ENCODE measurements at places on chromosomes 4 and X.

- DNase-seq: no peak
Observed at GRCh38 chr4:1283711-1284110, 6.0 kb upstream of the MAEA start.

DNA sequence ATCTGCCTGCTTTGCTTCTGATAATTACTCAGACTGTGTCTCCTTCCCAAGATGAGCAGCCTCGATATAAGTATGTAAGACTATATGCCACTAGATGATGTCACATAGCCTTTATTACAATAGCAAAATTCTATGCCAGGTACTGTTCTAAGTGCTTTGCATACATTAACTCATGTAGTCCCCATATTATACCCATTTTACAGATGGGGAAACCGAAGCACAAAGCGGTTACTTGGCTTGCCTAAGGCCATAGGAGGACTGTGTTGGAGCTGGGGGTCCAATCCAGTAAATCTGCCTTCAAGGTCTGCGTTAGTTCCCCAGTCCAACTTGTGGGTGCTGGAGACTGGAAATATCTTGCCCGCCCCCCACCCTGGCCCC lies 826 bp upstream of the SCML1 start:
- DNase-seq: no peak

- no peak for DNase-seq
Observed at GRCh38 chr4:151012376-151012775, 2.7 kb downstream of the LRBA start.

- DNase-seq: no peak
Observed at GRCh38 chrX:150143721-150144440, 205.6 kb upstream of the EOLA2 start.

GRCh38 chrX:50818986-50819385 lies 5.0 kb upstream of the SHROOM4 start:
- no peak for DNase-seq

DNA sequence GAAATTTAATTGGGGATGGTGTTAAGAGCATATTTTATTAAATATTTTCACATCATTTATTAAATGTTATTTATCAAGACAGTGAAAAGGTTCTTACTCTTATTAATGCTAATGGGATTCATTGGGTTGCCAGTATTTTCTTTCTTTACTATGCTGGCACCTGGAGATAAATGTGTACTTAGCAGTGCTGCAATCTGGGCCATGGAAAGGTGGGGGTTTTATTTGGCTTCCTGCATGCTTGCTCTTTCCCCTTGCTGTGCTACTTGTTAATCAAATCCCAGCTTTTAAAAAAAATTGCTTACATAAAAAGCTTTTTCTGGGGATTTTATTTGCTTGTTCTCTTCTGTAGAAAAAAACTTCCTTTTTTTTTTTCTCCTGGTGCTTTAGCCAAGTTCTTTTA lies 48.3 kb downstream of the ZAR1 start:
- DNase-seq: peak; percentile 3

GRCh38 chr4:20580907-20581306 lies 119.4 kb upstream of the PACRGL start:
- no peak for DNase-seq

DNA sequence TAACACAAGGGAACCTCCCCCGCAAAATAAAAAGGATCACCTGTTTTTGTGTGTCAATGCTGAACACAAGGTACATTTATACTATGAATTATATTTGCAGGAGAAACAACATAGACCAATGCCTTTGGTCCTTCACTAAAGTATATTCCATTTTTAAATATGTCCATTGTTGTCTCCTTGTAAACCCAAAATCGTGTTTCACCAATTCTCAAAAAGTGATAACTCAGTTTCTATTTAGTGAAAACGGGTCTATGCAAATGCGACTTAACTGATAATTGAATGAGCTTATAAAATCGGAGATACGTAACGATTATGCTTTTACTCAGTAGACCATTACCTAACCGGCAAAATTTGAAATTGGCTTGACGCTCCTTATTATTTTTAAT lies 2.1 kb downstream of the BRWD3 start:
- no peak for DNase-seq

DNA sequence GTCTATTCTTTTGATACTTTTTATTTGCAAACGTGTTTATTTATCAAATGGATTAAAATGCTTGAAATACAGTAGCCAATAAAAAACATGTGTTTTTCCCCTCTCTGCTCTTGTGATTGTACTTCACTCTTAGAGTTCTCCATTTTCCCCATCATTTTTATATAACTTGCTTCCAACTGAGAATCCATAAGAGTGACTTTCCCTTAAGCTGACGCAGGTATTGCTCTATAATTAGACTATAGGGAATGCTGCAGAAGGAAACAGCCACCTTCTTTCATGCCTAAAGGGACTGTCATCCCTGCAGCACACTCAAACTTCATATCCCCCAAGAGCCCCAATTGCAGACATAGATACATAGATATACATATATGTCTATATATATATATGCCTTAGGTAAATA lies 456.9 kb downstream of the ADGRL3 start:
- no peak for DNase-seq

DNA sequence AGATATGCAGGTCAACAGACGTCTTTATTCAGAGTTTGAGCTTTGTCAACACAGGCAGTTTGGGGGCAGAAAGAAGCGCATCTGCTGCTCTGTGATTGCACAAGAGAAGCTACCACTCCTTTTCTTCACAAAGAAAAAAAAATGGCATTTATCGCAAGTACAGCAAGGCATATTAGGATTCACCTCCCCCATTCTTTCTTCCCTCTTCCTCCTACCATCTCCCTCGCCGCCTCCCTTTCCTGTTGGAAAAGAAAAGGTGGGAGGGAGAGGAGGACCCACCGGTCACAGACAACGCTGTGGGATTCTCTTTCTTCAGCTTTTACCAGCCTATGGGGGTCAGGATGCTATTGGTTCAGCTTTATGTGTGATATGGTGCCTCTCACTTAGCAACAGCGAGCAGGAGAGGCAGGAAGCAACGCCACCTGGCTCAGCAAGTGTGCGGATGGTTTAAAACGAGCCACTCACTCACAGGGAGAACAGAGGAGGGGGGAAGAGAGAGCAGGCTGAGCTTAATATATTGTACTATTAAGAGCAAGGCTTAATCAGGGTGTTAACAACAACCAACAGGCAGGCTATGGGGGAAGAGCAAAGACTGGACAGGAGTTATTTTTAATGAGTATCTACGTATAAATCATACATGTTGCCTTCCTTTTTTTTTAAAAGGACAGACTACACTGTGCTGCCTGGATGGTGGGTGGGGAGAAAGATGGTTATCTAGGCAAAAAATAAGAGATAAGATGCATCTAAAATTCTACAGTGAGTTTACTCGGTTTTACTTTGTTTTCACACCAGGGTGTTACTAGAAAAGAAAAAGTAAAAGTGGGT lies 104.7 kb downstream of the MAML3 start:
- DNase-seq: no peak

- no peak for DNase-seq
Observed at GRCh38 chr4:752196-752861, 46.7 kb downstream of the PCGF3 start.

- DNase-seq: no peak
Observed at GRCh38 chrX:139213241-139213709, 317.3 kb upstream of the F9 start.

GRCh38 chr4:79620617-79621016 lies 212.6 kb upstream of the GK2 start:
- no peak for DNase-seq

GRCh38 chr4:141347684-141348083 lies 127.0 kb downstream of the ZNF330 start:
- DNase-seq: no peak

DNA sequence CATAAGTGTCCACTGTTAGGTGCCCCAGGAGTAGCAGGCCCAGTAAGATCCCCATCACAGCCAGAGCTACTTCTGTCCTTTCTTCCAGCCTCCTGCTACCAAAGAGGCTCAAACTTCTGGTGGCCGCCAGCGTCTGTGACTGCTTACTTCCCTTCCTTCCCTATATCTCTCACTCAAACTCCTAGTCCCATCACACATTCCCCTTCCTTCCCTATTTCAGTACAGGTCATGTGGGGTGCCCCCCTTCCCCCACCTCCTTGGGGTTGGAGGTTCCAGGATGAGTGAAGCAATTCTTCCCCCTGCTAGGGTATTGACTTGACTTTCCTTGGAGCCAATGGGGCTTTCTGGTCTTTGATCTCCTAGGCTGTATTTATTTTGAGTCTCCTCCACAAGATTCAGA lies at the start of gene VSIG4:
VSIG4 (minus strand) TSS at position 137 of the 400 bp plus-strand sequence; CDS start at position 55, 82 bp downstream.
- DNase-seq: peak; percentile 45

DNA sequence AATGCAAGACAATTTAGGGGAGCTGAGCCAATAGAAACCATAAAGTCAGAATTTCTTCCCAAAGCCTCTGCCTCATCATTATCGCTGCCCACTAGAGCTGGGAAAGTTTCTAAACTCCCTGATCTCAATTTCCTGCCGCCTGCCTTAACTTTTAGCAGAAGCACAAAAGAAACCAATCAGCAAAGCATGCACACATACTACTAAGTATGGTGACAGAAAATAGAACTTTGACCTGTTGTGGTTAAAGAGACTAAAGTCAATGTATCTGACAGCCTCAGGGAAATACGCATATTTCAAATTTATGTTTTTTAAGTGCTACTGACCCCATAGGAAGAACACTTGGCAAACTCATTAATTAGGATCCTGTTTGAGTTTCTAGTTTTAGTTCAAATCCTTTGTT lies 10.1 kb downstream of the STK26 start:
- no peak for DNase-seq

GRCh38 chrX:114924856-114925255 lies 92.6 kb downstream of the IL13RA2 start:
- no peak for DNase-seq

- DNase-seq: no peak
Observed at GRCh38 chrX:97155816-97156215, 272.1 kb downstream of the RPA4 start.

GRCh38 chrX:12434493-12434892 lies 296.2 kb downstream of the FRMPD4 start:
- DNase-seq: no peak

DNA sequence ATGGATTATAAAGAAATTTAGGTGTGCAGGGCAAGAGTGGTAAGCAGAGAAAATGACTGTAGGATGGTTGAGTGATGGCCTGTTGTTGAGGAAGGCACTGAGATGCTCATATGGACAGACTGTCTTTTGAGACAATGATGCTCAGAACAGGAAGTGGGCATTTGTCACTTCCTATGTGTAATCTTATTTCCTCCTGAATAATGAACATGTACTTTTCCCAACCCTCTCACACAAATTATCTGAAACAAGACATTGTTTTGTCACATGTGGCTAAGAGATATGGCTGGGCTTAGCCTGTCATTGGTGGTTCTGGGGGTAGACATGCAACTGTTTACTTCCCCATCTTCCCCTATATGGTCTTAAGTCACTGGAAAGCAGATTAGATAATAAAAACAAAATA lies 240.5 kb downstream of the CFAP47 start:
- no peak for DNase-seq

DNA sequence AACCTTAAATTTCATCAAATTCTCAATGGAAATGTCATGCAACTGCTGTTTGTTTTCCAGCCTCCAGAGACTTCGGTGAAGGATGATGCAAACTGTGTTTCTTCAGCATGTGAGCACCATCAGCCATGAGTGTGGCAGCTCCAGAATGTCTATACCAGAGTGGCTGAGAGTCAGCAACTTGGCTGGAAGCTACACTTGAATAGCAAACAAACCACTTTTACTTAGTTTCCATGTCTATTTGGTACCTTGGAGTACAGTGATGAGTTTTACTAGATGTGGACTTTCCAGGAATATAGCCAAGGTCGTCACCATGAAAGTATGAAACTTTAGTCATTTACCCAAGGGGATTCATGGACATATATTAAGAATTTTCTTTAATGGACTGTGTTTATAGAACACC lies 4.3 kb upstream of the IL21 start:
- DNase-seq: no peak

DNA sequence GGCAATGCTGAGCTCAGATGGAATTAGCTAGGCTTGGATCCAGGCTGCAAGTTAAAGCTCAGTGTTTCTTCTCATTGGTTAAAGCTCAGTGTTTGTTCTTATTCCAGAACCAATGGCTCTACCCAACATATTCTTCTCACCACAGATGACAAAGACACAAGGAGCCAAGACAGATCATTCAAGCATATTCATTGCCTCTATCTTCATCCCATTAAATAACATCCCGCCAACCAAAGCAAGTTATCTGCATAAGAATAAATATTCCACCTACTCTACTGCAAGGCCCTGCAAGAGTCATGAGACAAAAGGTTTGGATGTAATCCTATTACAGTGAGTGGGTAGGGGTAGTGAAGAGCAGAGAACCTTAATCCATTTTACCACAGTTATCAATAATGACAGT lies 766.5 kb downstream of the C4orf33 start:
- no peak for DNase-seq

DNA sequence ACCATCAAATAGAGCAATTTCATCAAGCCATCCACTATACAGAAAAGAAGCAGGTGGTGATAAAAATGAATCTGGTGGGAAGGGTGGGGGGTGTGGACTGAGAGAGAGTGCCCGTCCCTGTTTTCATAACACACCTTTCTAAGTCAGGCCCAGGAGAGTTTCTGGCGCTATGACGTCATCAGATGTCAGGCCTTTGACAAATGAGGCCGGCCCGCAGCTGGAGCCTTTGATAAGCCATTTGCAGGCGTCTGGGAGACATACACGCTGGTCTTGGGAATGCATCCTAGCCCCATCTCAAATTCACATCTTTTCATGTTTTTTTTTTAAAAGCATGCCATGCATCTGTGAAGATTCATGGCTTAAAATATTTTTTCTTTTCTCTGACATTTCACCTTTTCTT lies 404.5 kb downstream of the BCOR start:
- no peak for DNase-seq

- no peak for DNase-seq
Observed at GRCh38 chr4:97910005-97910404, 233.3 kb downstream of the STPG2 start.

DNA sequence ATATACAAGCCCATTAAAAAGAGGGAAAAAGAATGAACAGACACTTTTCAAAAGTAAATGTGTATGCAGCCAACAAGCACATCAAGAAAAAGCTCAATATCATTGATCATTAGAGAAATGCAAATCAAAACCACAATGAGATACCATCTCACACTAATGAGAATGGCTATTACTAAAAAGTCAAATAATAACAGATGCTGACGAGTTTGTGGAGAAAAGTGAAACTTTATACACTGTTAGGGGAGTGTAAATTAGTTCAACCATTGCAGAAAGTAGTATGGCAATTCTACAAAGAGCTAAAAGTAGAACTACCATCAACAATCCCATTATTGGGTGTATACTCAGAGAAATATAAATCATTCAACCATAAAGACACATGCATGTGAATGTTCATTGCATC lies 203.0 kb downstream of the ARAP2 start:
- DNase-seq: no peak

GRCh38 chr4:141654098-141654497 lies 17.7 kb downstream of the IL15 start:
- peak; percentile 48 for DNase-seq

Data from suppressor macrophage (primary cell).